Stimulated activated CD4-positive, alpha-beta T cell treated with anti-CD3 and anti-CD28 coated beads, Interleukin-1b, Interleukin-23, amount 100 ng/mL, for 1 hour (primary cell): ENCODE measurements at places on chromosomes 3 and 15.

DNA sequence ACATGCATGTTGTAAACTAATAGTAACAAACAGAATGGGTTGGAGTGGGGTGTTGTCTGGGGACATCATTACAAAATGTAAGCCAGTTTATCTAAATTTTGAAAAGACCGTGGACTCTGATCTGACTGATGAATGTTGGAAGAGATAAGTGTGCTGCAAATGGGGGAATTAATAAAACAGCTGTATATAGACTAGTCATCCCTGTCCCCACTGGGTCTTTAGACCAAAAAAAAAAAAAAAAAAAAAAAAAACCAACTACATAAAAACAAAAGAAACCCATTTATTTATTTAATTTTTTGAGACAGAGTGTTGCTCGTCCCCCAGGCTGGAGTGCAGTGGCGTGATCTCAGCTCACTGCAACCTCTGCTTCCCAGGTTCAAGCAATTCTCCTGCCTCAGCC lies 20.0 kb downstream of the ARIH2 start:
- no peak for DNase-seq

GRCh38 chr3:27606537-27606936 lies 115.6 kb downstream of the EOMES start:
- DNase-seq: no peak

GRCh38 chr3:48688032-48688736 lies 2.5 kb upstream of the NCKIPSD start:
- DNase-seq: no peak

DNA sequence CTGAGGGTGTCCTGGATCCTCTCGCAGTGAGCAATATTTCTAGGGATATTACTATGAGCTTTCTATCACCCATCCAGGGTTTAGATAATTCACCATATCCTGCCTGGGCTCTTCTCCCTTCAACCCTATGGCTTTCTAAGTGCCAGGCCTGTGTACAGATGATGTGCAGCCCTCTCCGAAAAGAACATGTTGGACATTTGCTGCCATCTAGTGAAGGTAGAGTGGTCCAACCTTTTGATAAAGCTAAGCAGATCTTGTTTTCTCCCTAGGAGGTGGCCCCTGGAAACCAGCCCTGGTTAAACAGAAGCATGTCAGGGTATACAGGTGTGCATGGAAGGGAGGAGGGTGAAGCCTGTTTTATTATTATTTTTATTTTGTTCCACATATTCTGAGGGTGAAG lies 27.9 kb upstream of the SCN10A start:
- no peak for DNase-seq

DNA sequence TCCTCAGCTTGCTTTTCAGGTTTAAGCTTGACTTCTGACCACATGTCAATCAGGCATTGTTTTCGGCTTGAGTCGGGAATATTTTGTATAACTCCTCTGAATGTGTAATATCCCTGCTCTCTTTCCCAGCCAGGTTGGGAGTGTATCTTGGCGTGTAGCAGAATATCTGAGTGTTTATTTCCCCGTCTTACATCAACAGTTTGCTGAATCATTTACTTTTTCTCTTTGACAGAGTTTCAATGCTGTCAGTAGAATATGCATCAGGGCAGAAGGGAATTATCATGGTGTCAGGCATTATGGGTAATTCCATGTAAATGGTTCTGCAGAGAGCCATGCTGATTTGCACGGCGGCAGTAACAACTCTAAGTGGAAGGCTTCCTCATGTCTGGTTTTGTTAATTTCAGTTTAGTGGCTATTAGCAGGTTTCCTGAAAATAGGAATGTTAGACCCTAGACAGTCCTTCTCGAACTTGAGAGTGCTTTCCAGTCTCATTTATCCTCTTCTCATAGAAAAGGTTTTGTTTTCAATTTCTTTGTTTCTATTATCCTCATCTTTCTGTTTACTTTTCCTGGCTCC lies 566.3 kb downstream of the AGBL1 start:
- DNase-seq: no peak

GRCh38 chr15:27869697-27870281 lies 229.3 kb downstream of the OCA2 start:
- DNase-seq: no peak

DNA sequence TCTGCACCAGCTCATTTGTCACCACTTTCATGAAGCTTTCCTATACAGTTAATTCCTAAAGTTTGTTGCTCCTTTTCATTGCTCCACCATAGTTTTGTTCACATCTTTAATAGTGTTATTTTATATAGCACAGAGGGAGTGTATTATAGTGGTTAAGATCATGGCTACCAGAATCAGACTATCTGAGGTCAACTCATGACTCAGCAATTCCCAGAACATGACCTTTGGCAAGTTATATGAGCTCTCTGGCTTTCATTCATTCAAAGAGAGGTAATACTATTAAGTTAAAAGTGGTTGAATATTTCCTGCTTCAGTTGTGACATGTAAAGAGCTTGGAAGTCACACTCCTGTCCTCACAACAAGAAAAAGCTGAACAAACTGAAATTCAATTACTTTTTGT lies 1073.5 kb downstream of the NAALADL2 start:
- no peak for DNase-seq

DNA sequence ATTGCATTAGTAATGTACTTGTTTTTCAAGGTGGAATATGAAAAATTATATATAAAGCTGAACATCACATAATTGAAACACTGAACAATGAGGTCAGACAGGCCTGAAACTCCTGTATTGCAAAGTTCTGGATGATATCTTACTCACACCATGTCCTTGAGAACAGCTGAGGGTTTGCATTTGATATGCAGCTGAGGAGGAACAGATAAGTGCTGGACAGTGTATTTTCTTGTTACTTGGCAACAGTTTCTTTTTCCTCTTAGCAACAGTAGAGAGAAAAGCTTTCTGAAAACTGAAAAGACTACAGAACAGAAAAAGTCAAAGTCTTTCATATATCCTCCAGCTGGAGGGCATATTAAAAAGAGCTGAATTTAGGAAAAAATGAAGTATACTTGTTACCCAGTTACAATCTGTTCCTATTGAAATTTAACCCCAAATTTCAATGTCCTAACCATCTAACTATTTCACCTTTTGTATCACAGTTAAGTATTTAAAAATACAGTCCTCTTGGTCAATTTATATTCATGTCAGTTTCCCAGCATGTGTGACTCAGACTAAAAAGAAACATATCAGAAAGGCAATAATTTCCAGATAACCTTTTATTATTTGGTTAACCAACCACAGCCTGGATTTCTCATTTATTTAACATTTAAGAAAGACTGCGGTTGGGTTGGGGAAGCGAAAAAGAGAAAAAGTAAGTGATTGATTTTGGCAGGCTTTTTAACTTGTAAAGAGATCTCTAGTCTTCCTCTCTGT lies 733.0 kb upstream of the DPPA4 start:
- DNase-seq: no peak
